ENCODE measurements at places on chromosomes 2 and 18.

GRCh38 chr2:43319541-43319940, 93.1 kb upstream of the ZFP36L2 start:
- DNase-seq: no peak

- no peak for DNase-seq
These were observed 62.0 kb upstream of the TAF1B start for GRCh38 chr2:9781252-9781651.

DNA sequence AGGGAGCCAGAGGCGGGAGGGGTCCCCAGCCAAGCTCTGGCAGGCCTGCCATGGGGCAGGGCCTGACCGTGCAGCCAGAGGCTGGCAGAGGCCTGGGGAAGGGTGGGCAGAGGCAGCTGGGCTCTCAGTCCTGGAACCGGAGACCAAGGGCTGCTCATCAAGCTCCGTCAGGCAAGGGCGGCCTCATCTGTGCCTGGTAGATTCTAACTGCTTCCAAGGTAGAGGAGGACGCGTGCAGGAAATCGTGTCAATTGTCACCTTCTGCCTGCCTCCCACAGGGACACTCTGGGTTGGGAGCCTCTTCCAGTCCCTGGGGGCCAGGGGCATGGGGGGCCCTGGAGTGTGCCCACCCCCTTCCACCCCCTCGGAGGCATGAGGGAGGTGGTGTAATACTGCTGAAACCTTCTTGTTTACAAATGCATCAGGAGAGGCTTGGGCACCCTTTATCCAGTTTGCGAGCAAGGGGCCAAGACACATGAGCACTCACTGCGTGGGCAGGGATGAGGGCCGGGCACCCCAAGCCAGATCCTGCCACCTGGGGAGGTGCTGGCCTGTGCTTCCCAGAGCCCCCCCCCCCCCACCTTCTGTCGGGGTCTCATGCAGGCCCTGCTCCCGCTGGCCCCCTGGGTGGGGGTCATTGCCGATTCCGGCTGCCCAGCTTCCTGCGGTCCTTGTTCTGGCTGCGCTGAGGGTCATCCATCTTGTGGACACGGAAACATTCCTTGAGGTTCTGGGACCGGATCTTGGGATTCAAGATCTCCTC, 9.0 kb downstream of the SNORC start:
- DNase-seq: no peak

DNA sequence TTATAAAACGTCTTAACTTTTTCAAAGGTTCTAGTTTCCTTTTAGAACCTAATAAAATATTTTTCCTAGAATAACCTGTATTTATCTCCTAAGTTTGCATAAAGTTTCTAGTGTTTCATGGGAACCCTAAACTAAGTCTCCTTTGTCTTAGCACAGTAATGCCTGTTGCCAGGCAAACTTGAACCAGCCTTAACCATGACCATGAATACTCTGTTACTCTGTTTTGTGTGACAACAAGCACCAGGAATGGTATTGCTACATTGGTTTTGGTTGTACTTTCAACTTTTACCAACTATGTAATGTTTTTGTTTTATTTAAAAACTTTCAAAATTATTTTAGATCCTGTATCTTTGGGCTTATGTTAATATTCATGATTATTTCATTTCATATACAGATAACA, 137.6 kb downstream of the CERS6 start:
- no peak for DNase-seq

GRCh38 chr2:20313659-20314058, 37.0 kb downstream of the PUM2 start:
- DNase-seq: no peak

- DNase-seq: no peak
These were observed 119.6 kb upstream of the BOD1L2 start for GRCh38 chr18:57027190-57027708.

- DNase-seq: no peak
These were observed 109.5 kb downstream of the CDC42EP3 start for GRCh38 chr2:37561615-37562569.

DNA sequence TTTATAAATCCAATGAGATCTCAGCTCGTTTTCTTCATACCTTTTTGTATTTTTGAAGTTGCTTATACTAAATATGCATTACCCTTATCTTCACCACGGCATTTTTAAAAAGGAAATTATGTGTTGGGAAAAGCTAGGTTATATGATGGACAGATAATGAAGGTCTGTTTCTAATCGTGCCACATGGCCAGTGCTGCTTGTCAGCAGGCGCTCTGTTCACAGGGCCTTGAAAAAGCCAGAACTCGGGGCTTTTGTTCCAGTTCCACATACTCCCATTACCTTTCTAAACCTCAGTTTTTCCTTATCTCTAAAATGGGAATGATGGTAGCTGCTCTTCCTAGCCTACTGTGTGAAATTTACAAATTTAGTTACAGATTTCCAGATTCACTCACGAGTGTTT, 42.0 kb downstream of the EPAS1 start:
- no peak for DNase-seq

DNA sequence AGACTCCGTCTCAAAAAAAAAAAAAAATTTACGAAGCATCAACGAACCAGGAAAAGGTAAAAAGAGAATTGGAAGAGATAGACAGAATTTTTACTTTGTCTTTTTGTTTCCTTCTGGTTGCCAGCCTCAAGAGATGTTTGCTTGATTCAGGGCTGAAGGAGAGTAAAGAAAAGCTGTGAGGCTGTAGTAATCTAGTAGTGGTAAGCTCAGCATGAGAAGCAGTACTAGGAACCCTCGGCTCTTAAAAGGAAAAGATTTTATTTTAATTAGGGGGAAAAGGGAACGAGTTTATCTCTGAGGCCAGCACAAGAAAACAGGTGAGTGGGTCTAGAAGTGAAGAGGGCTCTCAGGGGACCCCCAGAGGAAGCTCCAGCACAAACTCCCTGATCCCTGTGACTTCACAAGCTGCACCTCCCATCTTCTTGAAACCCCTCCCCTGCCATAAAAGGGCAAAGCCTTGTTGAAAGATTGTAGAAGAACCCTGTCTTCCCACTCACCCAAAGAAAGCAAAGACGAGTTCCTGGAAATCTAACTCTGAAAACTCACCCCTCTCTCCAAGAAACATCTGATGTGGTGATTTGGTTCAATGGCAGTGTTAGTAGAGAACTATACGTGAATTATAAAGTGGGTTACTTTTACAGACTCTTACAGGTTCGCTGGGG, 8.6 kb downstream of the RBMS1 start:
- DNase-seq: no peak

GRCh38 chr2:120312860-120313694, 32.9 kb upstream of the INHBB start:
- DNase-seq: peak; percentile 57

DNA sequence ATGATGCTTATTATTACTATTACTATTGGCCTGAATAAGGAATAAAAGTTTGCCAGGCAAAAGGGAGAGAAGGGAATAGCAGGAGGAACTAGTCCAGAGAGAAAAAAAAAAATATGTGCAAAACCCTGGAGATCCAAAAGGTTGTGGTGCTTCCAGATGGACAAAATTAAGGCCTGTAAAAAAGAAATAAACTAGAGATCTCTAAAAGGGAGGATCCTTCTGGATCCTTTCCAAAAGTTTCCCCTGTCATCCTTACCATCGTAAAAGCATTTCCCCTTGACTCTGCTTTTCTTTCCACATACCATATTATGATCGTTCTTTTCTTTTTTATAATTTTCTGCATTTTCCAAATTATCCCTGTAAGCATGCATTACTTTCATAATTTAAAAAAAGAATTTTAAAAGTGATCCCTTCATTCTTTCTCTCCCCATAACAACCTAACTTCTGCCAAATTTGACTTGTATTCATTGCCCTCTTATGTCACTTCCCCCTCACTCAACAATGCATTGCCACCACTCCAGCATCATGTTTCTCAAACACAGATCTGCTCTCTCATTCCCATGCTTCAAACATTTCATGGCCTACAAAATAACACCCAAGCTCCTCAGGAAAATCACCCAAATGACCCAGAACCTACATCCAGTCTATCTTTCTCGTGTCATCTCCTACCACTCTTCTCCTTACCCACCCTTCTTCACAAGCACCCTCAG, 40.3 kb downstream of the RBMS1 start:
- no peak for DNase-seq

DNA sequence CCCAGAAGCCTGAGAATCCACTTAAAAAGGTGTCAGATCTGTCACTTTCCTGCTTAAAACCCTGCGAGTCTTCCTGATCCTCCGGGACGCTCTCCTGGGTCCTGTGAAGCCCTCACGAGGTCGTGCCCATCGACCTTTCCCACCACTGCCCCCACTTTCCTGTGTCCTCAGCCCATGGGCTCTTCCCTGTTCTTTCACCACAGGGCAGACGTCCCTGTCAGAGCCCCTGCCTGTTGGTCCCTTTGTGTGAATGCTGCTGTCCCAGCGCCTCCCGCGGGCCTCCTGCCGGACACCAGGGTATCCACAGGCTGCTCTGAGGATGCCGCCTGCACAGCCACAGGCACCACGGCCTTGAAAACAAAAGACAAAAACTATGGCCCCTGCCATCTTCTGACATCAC, 125.6 kb downstream of the TMEM18 start:
- DNase-seq: no peak

- no peak for DNase-seq
These were observed 57.3 kb downstream of the VIT start for GRCh38 chr2:36753706-36754221.

GRCh38 chr2:240140920-240141319, 462 bp upstream of the OTOS start:
- no peak for DNase-seq

DNA sequence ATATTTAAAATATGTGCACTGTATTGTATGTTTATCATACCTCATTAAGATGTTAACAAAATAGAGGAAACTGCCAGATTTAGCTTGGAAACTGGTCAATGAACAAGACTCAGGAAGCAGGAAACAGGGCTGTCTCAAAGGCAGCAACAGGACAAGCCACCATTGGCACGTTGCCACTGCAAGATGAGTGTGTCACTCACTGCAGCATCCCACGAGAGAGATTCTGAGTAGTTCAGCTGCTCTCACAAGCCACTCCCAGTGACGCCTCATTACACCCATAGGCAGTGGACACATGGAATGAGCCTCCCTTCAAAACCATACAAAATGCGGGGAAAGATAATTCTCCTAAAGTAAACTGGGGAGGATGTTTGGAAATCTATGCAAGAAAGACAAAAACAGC, 181.9 kb upstream of the DLGAP1 start:
- DNase-seq: no peak

DNA sequence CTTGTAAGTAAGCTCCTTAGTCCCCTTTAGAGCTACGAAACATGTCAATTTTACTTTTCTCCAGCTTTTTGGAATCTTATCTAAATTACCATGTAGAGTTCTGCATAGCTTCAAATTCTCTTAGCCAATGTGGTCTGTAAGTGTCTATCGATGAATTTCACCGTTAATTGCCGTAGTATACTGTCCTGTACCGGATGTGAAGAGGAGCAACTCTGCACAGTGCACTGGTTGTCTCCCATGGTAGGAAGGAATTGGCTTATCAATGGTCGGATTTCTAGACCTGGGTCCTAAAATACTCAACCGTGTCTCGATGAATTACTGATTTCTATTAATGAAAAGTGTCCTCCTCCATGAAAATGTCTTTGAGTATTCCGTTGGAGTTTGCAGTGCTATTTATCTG, 1.9 kb downstream of the NOP58 start:
- no peak for DNase-seq

DNA sequence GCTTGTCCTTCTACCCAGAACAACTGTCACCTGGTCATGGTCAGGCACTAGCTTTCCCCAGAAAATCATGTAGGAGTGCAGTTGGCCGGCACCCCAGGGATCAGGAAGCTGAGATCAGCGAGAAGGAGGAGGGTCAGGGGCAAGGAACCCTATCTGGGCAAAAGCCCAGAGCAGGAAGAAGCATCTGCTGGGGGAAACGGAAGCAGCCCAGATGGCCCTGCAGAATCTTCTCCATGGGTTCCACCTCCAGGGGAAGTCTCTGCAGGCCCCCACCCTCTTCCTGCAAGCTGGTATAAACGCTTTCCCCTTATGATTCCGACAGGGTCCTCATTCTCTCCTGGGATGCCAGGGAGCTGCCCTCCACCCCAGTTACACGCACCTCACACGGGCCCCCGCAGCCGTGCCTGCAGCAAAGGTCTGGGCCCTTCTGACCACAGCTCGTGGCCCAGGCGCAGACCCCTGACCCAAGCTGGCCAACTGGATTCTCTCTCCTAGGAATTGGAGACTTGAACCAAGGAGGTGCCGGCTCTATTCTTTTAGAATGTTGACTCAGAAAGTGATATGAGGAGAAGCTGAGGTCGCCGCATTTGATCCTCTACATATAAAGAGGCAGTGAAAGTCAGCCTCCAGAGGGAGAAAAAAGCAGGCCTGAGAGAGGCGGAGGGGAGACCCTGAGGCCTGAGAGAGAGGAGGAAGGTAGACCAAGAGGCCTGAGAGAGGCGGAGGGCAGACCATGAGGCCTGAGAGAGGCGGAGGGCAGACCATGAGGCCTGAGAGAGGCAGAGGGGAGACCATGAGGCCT, 71.0 kb downstream of the STPG4 start:
- DNase-seq: no peak

DNA sequence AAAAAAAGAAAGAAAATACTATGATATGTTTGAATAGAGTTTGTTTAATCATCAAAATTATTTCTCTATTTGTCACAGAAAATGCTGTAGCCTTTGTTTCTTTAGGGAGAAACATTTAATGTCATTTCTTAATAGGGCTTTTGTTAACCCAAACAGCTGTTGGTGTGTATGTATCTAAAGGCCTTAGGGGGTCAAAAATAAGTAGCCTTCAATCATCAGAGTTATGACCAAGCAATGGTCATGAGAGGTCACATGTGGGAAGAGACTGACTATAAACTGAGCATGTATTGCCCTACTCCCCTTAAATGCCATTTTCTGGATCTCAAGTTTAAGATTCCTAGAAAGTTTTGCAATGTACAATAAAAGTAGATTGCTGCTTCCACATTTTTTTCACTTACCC, 22.7 kb downstream of the HNMT start:
- DNase-seq: no peak

DNA sequence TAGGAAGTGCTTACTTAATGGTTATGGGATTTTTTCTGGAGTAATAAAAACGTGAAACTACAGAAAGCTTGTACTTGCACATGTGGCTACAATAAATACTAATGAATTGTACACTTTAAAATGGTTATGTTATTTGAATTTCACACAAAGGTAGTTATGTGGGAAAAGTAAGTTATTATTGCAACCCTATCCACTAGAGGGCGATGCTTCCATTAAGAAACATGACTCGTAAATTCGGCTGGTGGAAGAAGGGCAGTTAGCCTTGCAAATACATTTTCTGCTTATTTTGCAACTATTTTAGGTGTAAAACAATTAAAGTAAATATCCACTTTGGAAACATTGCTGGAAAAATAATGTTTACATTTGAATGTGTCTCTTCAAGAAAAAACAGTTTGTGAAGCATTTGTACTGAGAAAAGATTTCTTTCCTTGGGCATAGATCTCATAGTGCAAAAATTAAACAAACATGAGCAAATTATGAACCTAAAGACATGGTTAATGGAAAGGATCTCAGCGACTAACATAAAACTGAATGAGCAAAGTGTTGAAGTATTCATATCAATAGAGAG, 68.1 kb upstream of the CSRNP3 start:
- DNase-seq: no peak

All from stimulated activated CD8-positive, alpha-beta memory T cell treated with anti-CD3 and anti-CD28 coated beads, Interleukin-15, amount 100 ng/mL, for 1 hour (primary cell).